ENCODE measurements at places on chromosomes 3 and 15. TPM values are rescaled to one million over a fixed set of nuclear protein-coding genes. Genes with fewer than 3 reads are reported as not detected.

IL16 gene
- total RNA-seq = 34.3 TPM

GRCh38 chr3:165529451-165529850 lies 307.8 kb downstream of the BCHE start:
- H3K4me3 ChIP-seq = no peak overlapping the region
- no peaks in the 10 kb centered on the region for H3K4me1 ChIP-seq
- no peaks in the 10 kb centered on the region for H3K27me3 ChIP-seq
- DNase-seq = no peak
- no peak overlapping the region for H3K27ac ChIP-seq
- no peaks in the 10 kb centered on the region for H3K36me3 ChIP-seq

GRCh38 chr3:49161808-49162530 lies 4.2 kb downstream of the CCDC71 start:
- H3K27ac ChIP-seq = no peak overlapping the region
- H3K27me3 ChIP-seq = no peaks in the 10 kb centered on the region
- H3K36me3 ChIP-seq = no peaks in the 10 kb centered on the region
- H3K4me1 ChIP-seq = peaks cover 10% of the 10 kb centered on the region
- peak; percentile 4 for DNase-seq

DNA sequence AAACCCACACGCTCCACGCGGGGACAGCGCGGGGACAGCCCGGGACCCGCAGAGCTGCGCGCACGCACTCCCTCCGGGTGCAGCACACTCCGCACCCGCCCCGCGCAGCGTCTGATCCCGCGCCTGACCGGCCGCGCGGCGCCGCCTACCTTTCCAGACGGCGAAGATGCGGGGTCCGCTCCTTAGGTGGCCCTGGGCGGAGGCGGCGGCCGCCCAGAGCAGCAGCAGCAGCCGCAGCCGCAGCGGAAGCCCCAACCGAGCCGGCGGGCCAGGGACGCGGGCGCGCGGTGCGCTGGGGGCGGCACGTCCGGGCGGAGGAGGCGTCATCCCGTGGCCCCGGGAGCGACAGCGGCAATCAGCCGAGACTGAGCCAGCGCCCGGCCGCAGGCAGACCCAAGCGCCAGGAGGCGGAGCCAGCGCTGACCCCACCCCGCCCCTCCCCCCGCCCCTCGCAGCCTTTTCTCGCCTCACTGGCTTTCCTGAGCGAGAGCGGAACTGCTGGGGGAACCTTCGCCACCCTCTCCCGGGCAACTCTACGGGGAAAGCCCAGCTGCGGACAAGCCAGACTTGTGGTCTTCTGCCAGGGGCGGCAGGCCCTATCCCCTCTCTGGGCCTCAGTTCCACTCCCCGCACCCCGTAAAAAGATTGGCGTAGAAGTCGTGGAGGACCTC lies at the start of gene SEMA7A:
TSS of gene SEMA7A (minus strand) at position 367 of the 671 bp plus-strand sequence. CDS start at position 327, 40 bp downstream.
- peaks cover 37% of the 10 kb centered on the region for H3K27me3 ChIP-seq
- H3K4me1 ChIP-seq = no peaks in the 10 kb centered on the region
- DNase-seq = peak; percentile 86
- peak within 1 kb of the TSS; percentile 37 for H3K27ac ChIP-seq

C15orf62 gene
- total RNA-seq = 0.32 TPM

LYZL4 gene
- total RNA-seq = not detected

DNA sequence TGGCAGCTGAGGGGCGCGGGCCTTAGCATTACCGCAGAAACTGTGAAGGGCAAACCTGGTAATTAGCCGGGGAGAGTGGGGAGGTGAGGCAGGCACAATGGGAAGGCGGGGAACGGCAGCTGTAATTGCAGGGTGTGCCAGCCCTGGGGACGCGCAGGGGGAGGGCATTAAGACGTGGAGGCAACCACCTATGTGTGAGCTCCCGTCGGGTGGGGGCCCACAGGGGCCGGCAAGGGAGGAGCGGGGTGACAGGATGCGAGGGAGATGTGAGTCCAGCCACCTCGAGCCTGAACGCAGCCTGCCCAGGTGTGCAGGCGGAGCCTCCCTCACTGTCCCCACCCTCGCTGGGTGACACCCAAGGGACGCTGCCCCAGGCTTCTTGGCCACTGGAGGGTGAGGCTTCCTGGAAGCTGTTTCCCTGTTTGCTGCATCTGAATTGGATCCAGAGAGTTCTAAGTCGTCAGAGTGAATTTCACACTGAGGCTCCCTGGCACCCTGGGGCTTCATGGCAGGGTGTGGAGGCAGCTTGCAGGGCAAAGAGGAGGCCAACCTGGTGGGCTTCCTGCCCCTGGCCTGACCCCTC lies 130.6 kb upstream of the MEF2A start:
- H3K27ac ChIP-seq = peak overlapping the region; percentile 39
- no peaks in the 10 kb centered on the region for H3K27me3 ChIP-seq
- DNase-seq = peak; percentile 82
- peaks cover 42% of the 10 kb centered on the region for H3K4me1 ChIP-seq

DNA sequence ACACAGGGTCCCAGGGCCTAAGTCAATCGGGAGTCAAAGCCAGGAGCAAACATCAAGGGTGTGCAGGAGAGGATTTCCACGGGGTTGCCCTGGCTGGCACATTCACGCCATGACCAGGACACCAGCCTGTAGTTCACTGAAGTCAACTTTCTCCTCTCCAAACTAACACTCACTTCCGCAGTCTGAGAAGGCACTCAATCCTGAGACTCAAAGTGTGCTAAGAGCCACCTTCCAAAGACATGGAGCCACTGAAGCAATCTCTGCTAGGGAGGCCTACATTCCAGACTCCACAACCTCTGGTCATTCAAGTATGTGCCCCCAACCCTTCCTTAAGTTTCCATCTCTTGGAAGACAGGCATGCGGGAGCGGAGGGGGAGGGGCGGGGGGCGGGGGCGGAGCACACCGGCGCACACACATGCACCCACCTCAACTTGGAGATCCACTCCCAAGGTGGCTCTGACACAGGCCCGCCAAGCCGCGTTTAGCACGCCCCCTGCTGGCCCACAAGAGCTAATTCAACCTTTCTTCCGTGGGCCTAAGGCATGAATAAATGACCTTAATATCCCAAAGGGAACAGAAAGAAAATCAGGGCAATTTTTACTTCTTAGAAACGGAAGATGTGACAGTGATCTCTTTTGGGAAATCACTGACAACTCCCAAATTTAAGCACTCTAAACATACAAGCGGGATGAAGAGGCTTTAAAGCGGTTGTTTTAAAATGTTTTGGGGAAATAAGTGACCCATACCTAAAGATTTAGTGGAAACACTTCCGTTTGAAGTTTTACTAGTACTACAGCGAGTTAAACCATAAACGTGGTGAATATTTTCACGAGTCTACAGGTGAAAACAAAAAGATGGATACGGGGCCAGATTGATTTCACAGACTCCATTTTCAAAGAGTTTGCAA lies 162.5 kb upstream of the CHRNA7 start:
- no peak overlapping the region for H3K4me3 ChIP-seq
- peak; percentile 86 for DNase-seq
- H3K27ac ChIP-seq = no peak overlapping the region
- H3K4me1 ChIP-seq = no peaks in the 10 kb centered on the region
- H3K36me3 ChIP-seq = no peaks in the 10 kb centered on the region
